Activated T-cell treated with anti-CD3 and anti-CD28 coated beads, Interleukin-2, amount 50 U/mL, for 24 hours (primary cell): ENCODE measurements at places on chromosomes 6 and 20.

DNA sequence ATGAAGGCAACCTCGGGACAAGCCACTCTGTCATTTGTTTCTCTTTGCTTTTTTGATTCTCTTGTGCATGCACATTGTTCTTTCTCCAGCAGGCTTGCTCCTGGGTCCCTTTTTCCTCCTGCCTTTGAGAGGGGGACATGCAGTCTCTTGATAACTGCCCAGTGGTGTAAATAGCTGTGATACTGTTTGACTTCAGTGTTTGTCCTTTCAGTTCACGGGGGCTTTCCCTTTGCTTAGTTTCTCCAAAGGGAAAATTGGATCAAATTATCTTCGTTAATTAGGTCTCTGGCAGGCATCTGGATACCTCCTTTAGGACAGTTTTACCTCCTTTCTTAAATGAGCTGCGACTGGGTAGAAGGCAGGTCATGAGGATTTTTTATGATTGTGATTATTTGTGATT, 41.5 kb downstream of the RALGAPB start:
- no peak for DNase-seq
- no peak overlapping the region for H3K27ac ChIP-seq
- H3K4me3 ChIP-seq, result no peak overlapping the region
- no peaks in the 10 kb centered on the region for H3K4me1 ChIP-seq
- no peaks in the 10 kb centered on the region for H3K27me3 ChIP-seq

GRCh38 chr6:25992413-25993340, 30.1 kb downstream of the TRIM38 start:
- peak; percentile 99 for DNase-seq
- peak overlapping the region; percentile 96 for H3K27ac ChIP-seq
- peaks cover 22% of the 10 kb centered on the region for H3K4me1 ChIP-seq
- H3K27me3 ChIP-seq, result no peaks in the 10 kb centered on the region
- H3K36me3 ChIP-seq, result peaks cover 13% of the 10 kb centered on the region
- peak overlapping the region; percentile 94 for H3K4me3 ChIP-seq

- no peak overlapping the region for H3K27ac ChIP-seq
- H3K4me3 ChIP-seq, result no peak overlapping the region
- H3K4me1 ChIP-seq, result peaks cover 22% of the 10 kb centered on the region
- DNase-seq, result no peak
- H3K36me3 ChIP-seq, result peaks cover 98% of the 10 kb centered on the region
Observed at GRCh38 chr6:160073272-160073671, 48.3 kb upstream of the SLC22A1 start.

GRCh38 chr6:145587334-145587733, 148.0 kb downstream of the EPM2A start:
- no peak overlapping the region for H3K4me3 ChIP-seq
- DNase-seq, result no peak
- peaks cover 10% of the 10 kb centered on the region for H3K27me3 ChIP-seq
- no peaks in the 10 kb centered on the region for H3K36me3 ChIP-seq
- H3K27ac ChIP-seq, result no peak overlapping the region
- H3K4me1 ChIP-seq, result no peaks in the 10 kb centered on the region

DNA sequence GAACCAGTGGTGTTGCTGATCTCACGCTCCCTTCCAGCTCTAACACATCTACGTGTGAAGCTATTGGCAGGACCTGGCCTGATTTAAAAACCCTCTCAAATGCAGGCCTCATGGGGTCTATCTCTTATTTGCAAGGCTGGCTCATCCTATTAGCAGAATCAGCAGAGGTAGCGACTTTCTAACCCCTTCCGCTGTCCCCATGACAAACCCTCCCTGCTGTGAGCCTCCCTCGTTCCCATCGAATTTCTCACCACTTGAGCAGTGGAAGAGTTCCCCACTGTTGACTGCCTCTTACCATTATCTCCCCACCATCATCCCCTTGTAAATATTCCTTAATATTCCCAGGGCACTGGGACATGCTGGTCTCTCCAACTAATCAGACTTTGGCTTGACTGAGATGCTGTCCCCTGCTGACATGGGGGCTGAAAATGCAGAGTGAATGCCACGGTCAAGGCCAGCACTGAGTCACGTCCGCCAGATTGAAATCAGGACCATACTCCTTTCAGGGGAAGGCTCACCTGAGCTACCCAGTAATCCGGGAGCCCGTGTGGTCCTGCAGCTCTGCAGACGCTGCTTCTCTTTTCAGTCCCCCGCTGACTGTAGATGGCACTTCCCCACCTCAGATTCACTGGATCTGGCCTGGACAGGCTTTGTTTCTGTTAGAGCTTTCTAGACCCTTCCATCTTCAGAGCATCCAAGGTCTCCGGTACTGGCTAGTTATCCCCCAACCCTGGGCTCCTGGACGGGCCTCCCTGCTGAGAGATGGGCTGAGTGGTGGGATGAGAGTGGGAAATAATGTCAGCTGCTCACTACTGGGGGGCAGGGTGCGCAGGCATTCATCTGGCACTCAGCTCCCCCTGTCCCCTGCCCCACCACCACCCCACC, 23.1 kb downstream of the AAR2 start:
- no peaks in the 10 kb centered on the region for H3K4me1 ChIP-seq
- DNase-seq, result peak; percentile 22
- H3K36me3 ChIP-seq, result peaks cover 32% of the 10 kb centered on the region
- no peaks in the 10 kb centered on the region for H3K27me3 ChIP-seq
- H3K27ac ChIP-seq, result no peak overlapping the region

DNA sequence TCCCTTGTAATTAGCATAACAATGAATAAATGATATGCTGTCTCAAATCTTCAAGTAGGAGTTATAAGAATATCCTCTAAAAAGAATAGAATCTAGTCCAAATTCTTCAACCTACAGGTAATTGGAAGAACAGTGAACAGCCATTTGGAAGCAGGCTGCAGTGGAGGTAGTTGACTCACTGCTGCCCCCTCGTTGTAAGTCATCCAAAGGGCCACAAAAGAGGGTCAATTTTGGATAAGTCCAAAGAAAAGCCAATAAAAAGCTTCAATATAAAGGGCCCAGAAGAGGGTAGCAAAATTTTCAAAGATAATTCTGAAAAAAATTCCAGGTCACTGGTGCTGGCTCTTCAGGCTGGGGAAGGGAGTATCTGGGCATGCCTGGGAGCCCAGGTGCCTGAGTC, 60.8 kb upstream of the SSTR4 start:
- no peaks in the 10 kb centered on the region for H3K36me3 ChIP-seq
- H3K4me1 ChIP-seq, result no peaks in the 10 kb centered on the region
- H3K27ac ChIP-seq, result no peak overlapping the region
- no peak for DNase-seq

- H3K36me3 ChIP-seq, result no peaks in the 10 kb centered on the region
- H3K27me3 ChIP-seq, result peaks cover 12% of the 10 kb centered on the region
- no peak overlapping the region for H3K4me3 ChIP-seq
- no peak for DNase-seq
- no peak overlapping the region for H3K27ac ChIP-seq
- peaks cover 13% of the 10 kb centered on the region for H3K4me1 ChIP-seq
Observed at GRCh38 chr6:116445102-116445501, 16.1 kb upstream of the CALHM6 start.

GRCh38 chr6:154157082-154157481, 118.0 kb downstream of the OPRM1 start:
- no peaks in the 10 kb centered on the region for H3K27me3 ChIP-seq
- peak overlapping the region; percentile 71 for H3K4me3 ChIP-seq
- peaks cover 57% of the 10 kb centered on the region for H3K4me1 ChIP-seq
- peaks cover 17% of the 10 kb centered on the region for H3K36me3 ChIP-seq
- H3K27ac ChIP-seq, result peak overlapping the region; percentile 88

DNA sequence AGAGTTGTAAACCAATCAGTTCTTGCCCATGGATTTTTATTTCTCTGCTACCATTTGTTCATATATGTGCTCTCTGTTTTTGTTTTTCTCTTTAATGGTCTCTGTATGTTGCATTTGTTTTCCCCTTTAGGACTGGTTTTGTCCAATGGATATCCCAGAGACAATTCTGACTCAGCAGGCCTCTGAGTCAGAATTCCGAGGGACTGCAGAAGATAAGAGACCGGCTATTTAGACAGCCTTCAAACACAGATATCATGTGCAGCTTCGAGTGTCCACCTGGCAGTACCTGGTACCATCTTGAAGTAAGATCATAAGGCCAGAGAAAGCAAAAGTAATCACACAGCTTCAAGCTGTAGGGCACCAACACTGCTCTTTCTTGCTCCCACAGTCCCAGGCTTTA, 125.5 kb downstream of the ELOVL4 start:
- peaks cover 24% of the 10 kb centered on the region for H3K27me3 ChIP-seq
- no peaks in the 10 kb centered on the region for H3K4me1 ChIP-seq
- no peak overlapping the region for H3K4me3 ChIP-seq
- H3K27ac ChIP-seq, result no peak overlapping the region

- no peak overlapping the region for H3K4me3 ChIP-seq
- H3K4me1 ChIP-seq, result no peaks in the 10 kb centered on the region
- DNase-seq, result no peak
- no peaks in the 10 kb centered on the region for H3K36me3 ChIP-seq
- H3K27me3 ChIP-seq, result peaks cover 2% of the 10 kb centered on the region
Observed at GRCh38 chr20:61659994-61660346, 405.7 kb downstream of the TAF4 start.

DNA sequence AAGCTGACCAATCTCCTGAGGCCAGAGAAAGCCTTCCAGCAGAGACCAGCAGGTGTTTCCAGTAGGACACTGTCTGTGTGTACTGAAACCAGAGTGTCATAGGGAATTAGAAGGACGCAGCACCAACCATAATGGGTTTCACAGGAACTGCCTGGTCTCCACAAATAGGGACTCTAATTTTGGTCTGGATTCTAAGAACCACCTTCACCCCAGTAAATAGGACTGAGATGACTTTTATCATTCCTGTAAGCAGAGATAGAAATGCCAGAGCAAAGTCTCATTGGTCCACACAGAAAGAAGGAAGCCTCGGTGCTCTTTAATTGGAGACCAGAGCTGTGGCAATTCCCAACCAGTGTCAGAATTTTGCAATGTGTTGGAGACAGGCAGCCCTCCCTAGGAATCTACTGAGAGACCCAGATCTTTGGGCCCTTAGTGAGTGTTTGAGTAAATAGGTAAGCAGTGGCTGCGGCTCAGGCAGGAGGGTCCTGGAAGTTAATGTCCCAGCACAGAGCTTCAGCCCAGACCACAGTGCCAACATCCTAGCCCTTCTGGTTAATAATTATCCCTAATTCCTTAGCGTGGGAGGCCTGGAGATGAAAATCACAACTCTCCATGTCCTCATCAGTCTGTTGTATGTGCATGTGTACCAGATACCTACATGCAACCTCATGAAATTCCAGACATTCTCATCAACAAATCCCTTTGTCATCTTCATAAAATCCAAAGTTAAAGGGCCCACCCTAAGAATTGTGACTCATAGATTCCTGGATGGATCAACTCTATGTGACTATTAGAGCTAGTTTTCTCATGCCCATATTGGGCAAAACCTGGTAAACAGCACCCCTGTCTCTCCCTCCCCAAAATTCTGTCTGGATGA, 81.2 kb downstream of the UNC5CL start:
- no peak for DNase-seq
- H3K27me3 ChIP-seq, result peaks cover 9% of the 10 kb centered on the region
- H3K27ac ChIP-seq, result no peak overlapping the region
- H3K4me1 ChIP-seq, result peaks cover 8% of the 10 kb centered on the region

DNA sequence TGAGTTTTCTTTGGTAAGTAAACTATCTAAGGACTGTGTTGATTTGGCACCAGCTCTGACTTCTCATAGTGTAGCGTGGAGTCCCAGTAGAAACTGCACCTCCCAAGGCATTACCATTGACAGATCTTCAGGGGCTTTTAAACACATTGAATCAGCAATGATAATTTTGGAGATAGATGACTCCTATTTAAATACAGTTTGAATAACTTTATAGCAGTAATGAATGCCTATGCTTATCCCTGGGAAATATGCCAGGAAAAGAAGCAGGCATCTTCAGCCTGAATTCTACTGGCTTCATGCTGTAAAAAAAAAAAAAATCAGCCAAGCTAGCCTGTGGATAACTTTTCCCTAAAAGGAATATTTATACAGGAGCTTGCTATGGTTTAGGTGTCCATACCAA, 895.9 kb downstream of the EYS start:
- H3K36me3 ChIP-seq, result no peaks in the 10 kb centered on the region
- H3K27ac ChIP-seq, result no peak overlapping the region
- H3K27me3 ChIP-seq, result no peaks in the 10 kb centered on the region
- H3K4me3 ChIP-seq, result no peak overlapping the region
- no peaks in the 10 kb centered on the region for H3K4me1 ChIP-seq

GRCh38 chr6:35223396-35223795, 9.6 kb downstream of the SCUBE3 start:
- no peak overlapping the region for H3K27ac ChIP-seq
- no peaks in the 10 kb centered on the region for H3K36me3 ChIP-seq
- no peaks in the 10 kb centered on the region for H3K4me1 ChIP-seq
- no peak for DNase-seq

DNA sequence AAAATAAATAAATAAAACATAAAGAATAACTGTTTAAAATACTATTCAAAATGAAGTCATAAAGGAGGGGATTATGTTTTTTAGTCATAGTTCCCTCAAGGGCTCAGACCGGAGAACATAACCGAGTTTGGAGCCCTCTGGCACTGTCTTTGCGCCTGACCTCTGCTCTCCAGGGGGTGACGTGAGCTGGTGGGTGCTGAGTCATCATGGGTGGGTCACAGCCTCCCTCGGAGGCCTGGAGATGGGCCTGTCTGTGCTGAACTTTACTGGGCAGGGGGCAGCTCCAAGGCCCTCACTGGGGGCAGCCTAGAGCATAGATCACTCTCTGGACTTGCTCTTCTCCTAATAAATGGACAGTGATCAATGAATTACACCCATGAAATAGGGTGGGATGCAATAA, 3.1 kb upstream of the MAVS start:
- H3K4me1 ChIP-seq, result peaks cover 22% of the 10 kb centered on the region
- DNase-seq, result no peak
- H3K36me3 ChIP-seq, result peaks cover 14% of the 10 kb centered on the region
- H3K27me3 ChIP-seq, result no peaks in the 10 kb centered on the region

DNA sequence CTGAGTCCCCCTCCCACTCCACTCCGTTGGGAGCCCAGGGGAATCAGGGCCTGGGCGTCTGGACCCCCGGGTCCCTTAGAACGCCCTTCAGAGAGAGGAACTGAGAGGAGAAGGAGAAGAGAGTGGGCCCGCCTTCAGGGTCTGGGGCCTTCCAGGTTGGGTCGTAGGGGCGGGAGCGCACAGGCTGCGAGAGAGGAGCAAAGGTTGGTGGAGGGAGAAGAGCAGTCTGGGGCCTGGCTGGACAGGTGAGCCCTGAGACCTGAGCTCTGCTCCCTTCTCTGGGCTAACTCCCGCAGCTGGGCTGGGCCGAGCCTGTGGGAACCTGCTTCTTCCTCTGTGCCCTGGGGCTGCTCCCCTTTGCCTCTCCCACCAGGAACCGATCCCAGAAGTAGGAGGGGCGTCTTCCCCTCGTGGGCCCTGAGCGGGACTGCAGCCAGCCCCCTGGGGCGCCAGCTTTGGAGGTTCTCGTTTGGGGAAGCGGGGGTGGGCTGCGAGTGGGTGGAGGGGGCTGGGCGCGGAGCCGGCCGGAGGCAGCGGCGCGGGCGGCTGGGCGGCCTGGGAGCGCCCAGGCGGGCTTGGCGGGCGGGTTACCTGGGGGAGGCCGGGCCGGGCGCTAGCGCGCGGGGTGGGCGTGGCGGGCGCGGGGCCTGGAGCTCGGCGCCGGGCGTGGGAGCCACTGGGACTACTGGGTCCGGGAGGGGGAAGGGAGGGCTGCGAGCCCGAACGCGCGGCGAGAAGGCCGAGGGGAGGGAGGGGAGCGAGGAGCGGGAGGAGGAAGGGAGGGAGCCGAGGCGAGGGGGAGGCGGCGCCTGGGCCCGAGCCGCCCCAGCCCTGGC, at the start of gene DDR1:
DDR1 (plus strand) TSS at position 835 of the 836 bp plus-strand sequence. CDS start 4,211 bp downstream, outside the sequence.
- H3K27me3 ChIP-seq, result no peaks in the 10 kb centered on the region
- no peaks in the 10 kb centered on the region for H3K36me3 ChIP-seq
- H3K4me1 ChIP-seq, result peaks cover 34% of the 10 kb centered on the region
- peak within 1 kb of the TSS; percentile 81 for H3K27ac ChIP-seq
- DNase-seq, result peak; percentile 67
